ENCODE measurements at places on chromosomes 4 and X. TPM values are rescaled to one million over a fixed set of nuclear protein-coding genes. Genes with fewer than 3 reads are reported as not detected.

GRCh38 chr4:24559889-24560288 lies 24.5 kb downstream of the DHX15 start:
- DNase-seq, result no peak
- no peak overlapping the region for H3K27ac ChIP-seq
- H3K36me3 ChIP-seq, result peaks cover 22% of the 10 kb centered on the region

Gene DDX60
- total RNA-seq, result 21.6 TPM

Gene IL1RAPL1
- not detected for total RNA-seq

Gene PABPC1L2A
- total RNA-seq, result not detected

Gene RAP2C
- total RNA-seq, result 27.2 TPM

Measured in upper lobe of left lung (tissue), 6 donors.